ENCODE measurements at places on chromosomes 2 and 18.
A peak's percentile ranks its signal among the peaks of the same experiment; 100 is the strongest.

- no peak for DNase-seq
Observed at GRCh38 chr2:118714118-118714517, 133.3 kb downstream of the EN1 start.

GRCh38 chr2:105925390-105925789, 180.7 kb downstream of the NCK2 start:
- DNase-seq = no peak

DNA sequence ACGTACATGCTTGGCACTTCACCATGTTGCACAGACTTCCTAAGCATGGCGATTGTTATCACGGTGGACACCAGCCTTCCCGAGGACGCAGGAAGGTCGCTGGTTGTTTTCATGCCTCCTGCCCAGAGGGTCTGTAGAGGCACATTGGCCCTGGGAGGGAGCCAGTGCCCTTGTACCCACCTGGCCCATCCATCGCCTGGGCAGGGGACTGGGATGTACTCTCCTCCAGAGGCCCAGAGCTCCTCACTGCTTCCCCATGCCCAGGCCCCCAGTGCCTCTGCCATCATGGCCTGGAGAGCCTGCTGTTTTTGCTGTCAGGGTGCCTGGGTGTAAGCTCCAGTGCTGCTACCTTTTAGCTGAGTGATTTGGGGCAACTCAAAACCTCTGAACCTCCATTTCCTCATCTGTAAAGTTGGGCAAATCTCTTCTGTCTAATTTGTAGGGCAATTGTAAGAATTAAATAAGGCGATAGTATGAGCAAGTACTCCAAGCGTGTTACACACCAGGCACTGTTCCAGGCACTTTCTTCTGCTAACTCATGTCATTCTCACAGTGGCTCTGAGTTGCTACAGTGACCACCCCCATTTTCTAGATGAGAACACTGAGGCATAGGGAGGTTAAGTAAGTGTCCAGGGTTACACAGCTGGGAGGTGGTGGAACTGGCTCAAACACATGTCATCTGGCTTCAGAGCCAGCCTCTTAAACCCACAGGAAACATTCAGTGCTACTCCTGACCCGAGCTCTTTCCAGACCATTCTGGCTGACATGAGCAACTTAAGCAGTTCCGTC, 45.3 kb downstream of the GREB1 start:
- DNase-seq = no peak

DNA sequence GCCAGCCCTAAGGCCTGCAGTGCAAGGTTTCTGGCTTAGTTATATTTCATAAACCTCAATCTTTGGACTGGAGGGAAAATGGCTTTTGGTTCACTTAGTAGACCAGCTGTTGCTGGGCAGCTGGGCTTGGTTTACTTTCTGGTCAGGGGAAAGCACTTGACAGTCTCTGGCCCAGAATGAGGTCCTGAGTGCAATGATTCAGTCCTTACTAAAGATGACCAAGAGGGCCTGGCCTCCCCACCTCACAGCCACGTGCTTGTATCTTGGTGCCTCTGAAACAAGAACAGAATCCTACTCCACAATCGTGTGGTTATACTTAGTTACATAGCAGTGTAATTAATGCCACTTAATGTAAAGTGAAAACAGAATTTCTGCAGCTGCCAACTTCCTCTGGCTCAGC, 325.5 kb upstream of the MEIS1 start:
- no peak for DNase-seq

DNA sequence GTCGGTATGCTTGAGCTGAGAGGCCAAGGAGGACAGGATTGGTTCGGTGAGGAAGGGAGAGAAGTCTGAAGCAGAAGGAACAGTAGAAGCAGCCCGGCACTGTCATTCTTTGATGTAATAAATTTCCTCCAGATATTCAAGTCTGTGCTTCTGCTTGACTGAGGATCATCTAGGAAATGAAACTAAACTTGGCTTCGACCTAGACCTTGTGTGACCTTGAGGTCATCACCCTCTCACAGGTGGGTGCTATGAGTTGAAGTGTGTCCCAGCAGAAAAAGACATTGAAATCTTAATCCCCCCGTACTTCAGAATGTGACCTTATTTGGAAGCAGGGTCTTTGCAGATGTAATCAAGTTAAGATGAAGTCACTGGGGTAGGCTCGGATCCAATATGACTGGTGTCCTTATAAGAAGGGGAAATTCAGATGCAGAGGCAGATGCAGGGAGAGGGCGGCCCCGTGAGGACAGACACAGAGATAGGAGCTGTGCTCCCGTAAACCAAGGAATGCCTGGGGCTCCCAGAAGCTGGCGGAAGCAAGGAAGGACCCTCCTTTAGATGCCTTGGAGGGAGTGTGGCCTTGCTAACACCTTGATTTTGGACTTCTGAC, 49.0 kb downstream of the PRKCE start:
- DNase-seq = peak; percentile 14

Measured in GDM1 (cell line).